ENCODE measurements at places on chromosomes 1 and 21.

GRCh38 chr1:40756523-40756922, 27.1 kb upstream of the KCNQ4 start:
- no peak for DNase-seq

GRCh38 chr1:116179419-116179818, 68.2 kb downstream of the MAB21L3 start:
- no peak for DNase-seq

GRCh38 chr1:87182611-87183010, 146.1 kb upstream of the LMO4 start:
- no peak for DNase-seq

DNA sequence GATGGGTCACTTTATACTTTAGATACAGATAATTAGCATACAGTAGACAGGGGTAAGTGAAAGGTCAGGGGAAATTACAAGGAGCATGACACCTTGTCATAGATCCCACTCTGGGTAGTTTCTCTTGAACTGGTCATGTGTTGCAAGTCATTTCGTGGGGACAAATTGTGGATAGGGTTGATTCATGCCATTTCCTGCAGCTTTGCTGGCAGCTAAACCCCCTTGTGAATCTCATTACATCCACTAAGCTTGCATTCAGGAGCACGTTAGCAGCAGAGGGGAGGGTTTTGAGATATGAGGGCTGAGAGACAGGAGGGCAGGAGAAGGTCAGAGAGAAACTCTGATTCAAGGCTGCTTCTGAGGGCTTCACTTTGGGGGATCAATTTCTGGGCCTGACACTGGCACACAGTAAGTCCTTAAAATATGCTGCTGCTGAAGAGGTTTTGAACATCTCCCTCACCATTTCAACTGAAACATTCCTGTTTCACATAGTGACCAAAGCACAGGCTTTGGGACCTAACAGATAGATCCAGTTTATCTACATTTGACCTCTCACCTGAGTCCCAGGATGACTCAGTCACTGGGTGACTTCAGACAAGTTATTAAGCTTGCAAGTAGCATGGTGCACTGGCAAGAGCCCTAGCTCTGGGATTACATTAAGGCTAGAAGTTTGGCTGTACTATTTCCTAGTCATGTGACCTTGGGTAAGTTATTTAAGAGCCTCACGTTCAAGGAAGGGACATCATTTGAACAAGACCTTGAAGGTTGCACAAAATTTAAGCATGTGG, 206.0 kb upstream of the USP24 start:
- DNase-seq, result no peak

- DNase-seq, result no peak
Observed at GRCh38 chr1:3306583-3307291, 147.7 kb upstream of the ARHGEF16 start.

DNA sequence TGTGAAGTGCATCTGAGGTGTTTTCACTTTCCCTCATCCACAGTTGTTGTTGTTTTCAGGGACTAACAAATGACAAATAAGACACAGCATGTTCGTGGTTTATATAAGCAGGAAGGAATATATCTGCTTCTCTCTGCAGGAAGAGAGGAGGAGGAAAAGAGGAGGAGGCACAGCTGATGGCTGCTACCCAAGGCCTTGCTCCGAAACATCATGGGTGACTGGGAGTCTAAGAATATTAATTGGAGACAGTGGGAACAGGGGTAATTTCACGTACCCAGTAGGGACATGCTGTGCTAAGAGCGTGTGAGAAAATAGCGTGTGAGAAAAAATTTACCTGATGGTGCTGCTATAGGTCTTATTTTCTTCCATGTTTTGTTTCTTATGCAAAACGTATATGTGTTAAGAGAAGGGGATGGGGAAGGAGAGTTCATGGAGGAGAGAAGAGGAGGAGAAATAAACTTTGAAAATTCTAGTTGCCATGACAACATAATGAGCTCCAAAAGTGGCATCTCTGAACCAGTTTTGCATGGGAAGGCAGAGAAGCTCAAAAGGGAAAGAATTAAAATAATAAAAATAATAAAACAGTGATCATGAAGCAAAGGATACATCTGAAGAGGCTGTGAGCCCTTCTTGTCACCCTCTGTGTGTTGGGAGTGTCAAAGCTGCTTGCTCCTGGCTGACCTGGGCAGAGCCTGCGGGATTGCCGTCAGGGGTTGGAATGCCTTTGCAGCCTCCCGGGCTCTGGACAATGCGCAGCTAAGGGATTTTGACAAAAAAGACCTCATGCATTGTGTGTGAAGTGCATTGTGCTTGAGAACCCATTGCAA, 192.0 kb downstream of the CACNA1E start:
- DNase-seq, result no peak

- DNase-seq, result no peak
Observed at GRCh38 chr1:87941337-87941946, 612.8 kb downstream of the LMO4 start.

DNA sequence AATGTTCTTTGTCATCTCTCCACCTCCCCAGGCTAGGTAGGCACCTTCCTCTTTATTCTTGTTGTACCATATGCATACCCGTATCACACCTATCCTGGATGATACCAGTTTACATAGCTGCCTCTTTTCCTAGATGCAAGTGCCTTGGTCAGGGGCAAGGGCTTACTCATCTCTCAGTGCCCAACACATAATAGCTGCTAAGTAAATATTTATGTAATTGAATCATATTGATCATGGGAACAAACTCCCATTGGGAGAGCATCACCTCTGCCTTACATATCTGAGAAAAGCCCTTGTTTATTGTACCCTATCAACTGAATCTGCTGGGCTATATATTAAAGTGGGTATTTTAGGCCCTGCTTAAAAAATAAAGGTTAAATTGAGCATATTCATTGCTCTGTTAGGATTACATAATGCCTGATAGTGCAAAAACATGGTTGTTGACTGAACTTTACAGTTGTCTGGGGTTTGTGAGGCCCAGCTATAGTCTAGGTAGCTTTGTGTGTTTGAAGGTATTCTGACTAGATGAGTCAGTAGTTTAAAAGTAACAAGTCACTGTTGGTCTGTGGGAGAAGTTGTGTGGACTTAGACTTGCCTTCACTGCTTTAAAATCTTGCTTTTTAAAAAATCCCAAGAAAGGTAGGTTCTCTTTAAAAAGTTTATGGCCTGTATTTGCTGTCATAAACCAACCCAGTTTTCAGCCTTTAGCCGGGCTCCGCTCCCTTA, 82.6 kb downstream of the OLFML2B start:
- no peak for DNase-seq

- DNase-seq, result no peak
Observed at GRCh38 chr1:58883037-58883887, 99.4 kb upstream of the JUN start.

DNA sequence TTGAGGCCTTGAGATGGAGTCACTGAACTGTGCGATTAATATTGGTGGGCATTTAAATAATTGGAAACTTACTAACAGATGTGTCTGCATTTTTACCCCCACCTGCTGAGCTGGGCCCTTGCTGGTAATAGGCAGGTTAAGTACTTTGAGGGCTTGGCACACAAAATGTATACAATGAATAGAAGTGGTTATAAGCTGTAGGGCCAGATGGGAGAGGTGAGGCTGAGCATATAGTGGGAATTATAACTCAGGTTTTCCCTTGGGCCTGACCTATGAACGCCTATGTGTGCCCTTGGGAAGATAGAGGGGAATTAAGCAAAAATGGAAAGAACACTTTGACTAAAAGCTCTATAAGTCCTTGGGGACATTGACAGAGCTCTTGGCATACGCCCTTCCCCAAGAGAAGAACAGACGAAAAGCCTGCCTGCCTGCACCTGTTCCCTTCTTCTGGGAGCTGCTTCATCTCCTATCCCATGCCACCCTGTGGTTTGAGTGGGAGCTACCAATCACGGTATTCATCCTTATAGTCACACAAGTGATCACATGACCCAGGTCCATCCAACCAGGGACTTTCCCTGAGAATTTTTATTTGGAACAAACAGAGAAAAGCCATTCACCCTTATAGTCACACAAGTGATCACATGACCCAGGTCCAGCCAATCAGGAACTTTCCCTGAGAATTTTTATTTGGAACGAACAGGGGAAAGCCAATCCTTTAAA, 260.7 kb upstream of the CSF3R start:
- peak; percentile 10 for DNase-seq

Measured in NCI-H1417 treated with DMSO at 0.1 percent for 48 hours (cell line).